ENCODE measurements at places on chromosomes 6 and 20.

DNA sequence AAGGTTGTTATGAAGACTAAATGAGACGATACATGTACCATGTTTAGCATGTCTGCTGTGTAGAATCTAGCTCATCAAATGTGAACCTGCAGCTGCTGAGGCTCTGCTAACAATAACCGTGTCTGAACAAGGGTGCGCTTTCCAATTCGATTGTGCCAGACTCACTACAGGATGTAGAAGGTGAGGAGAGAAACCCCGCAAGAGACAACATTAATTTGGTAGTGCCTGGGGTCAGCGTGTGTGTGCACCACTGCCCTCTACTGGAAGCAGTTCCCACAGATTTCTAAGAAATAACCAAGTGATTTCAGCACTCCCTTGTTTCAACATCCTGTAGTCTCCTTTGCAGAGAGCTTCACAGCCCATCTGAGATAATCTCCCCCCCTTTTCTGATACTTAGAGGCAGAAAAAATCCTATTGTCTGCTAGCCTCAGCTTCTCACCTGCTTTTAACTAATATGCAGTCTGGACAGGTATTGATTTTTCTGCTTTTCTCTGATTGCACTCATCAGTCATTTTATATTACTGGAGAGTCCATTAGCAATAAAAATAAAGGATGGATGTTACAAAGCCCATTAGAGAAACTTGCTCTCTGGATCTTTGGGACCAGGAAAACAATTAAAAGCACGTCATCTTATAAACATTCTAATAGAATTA, 96.7 kb upstream of the BACH2 start:
- no peaks in the 10 kb centered on the region for H3K36me3 ChIP-seq
- H3K4me3 ChIP-seq, result peak overlapping the region; percentile 40
- ATAC-seq, result peak; percentile 70
- no peaks in the 10 kb centered on the region for H3K27me3 ChIP-seq
- H3K27ac ChIP-seq, result peak overlapping the region; percentile 8

DNA sequence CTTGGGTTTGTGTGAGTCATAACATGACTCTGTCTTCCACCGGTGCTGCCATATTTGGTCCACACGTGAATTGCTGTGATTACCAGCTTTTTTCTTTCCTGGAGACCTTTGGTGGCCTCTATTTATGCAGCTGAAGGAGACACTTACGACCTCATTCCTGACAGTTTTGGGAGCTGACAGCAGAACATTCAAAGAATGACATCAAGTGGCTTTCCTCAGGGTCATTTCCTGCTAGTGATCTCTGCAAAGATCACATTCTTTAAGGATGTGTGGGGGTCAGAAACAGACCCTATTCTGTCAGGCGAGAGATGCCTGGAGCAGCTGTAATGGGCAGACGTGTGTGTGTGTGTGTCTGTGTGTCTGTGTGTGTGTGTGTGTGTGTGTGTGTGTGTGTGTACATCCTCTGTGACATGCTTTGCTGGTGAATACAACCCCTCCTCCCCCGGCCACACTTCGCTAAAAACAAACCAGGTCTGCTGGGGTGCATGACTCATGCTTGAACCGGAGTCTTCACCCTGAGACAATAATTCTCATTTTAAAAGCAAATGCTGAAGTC, 115.6 kb downstream of the TMEM170B start:
- H3K4me3 ChIP-seq, result no peak overlapping the region
- peaks cover 21% of the 10 kb centered on the region for H3K27me3 ChIP-seq
- H3K36me3 ChIP-seq, result no peaks in the 10 kb centered on the region

DNA sequence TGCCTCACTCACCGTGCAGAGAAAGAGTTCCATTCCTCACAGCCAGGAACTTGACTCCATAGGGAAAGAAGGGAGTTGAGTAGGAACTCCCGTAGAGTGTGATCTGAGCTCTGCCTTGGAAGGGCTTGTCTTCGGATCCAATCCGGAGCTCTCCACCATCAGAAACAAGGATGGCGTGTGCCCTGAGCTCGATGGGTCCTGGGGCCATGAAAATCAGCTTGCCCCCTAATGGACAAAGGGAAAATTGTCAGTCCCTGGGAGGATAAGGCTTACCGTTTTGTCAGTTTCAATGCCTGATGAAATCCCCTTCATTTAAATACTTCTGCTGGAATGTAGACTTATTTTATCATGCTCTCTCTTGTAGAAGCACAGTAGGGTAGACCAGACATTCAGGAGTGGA, 153.3 kb downstream of the PKHD1 start:
- no peaks in the 10 kb centered on the region for H3K4me1 ChIP-seq
- ATAC-seq, result no peak
- no peak overlapping the region for H3K4me3 ChIP-seq
- H3K27ac ChIP-seq, result no peak overlapping the region
- H3K36me3 ChIP-seq, result no peaks in the 10 kb centered on the region

DNA sequence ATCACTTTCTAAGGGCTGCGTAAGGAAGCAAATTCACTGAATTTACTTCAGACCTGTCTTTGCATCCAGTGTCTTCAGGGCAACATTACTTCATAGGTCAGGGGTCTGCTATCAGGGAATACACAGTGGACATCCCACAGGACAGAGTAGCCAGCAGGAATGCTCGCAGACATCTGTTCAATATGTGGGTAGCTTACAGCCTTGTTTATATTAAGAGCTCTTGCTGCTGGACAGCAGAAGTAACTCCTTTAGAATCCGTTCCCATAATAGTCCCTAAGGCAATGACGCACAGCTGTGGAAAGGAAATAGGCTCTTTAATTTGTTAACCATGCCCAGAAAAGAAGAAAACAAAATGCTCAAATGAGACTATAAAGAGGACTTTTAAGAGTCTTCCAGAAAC, 198.7 kb downstream of the MOXD1 start:
- H3K4me3 ChIP-seq, result no peak overlapping the region
- no peaks in the 10 kb centered on the region for H3K36me3 ChIP-seq
- no peak overlapping the region for H3K27ac ChIP-seq
- no peak for ATAC-seq
- peaks cover 11% of the 10 kb centered on the region for H3K27me3 ChIP-seq

GRCh38 chr6:134454794-134455193, 136.9 kb upstream of the SGK1 start:
- no peaks in the 10 kb centered on the region for H3K27me3 ChIP-seq
- H3K27ac ChIP-seq, result no peak overlapping the region
- H3K36me3 ChIP-seq, result no peaks in the 10 kb centered on the region
- ATAC-seq, result no peak
- H3K4me1 ChIP-seq, result peaks cover 7% of the 10 kb centered on the region

- no peak overlapping the region for H3K27ac ChIP-seq
- no peaks in the 10 kb centered on the region for H3K27me3 ChIP-seq
- ATAC-seq, result no peak
- H3K4me3 ChIP-seq, result no peak overlapping the region
These were observed 29.4 kb upstream of the CLIC5 start for GRCh38 chr6:46044881-46045617.

- no peaks in the 10 kb centered on the region for H3K36me3 ChIP-seq
- peaks cover 22% of the 10 kb centered on the region for H3K27me3 ChIP-seq
- H3K4me3 ChIP-seq, result no peak overlapping the region
- H3K27ac ChIP-seq, result no peak overlapping the region
These were observed 25.8 kb upstream of the MTRF1L start for GRCh38 chr6:153028286-153028685.

DNA sequence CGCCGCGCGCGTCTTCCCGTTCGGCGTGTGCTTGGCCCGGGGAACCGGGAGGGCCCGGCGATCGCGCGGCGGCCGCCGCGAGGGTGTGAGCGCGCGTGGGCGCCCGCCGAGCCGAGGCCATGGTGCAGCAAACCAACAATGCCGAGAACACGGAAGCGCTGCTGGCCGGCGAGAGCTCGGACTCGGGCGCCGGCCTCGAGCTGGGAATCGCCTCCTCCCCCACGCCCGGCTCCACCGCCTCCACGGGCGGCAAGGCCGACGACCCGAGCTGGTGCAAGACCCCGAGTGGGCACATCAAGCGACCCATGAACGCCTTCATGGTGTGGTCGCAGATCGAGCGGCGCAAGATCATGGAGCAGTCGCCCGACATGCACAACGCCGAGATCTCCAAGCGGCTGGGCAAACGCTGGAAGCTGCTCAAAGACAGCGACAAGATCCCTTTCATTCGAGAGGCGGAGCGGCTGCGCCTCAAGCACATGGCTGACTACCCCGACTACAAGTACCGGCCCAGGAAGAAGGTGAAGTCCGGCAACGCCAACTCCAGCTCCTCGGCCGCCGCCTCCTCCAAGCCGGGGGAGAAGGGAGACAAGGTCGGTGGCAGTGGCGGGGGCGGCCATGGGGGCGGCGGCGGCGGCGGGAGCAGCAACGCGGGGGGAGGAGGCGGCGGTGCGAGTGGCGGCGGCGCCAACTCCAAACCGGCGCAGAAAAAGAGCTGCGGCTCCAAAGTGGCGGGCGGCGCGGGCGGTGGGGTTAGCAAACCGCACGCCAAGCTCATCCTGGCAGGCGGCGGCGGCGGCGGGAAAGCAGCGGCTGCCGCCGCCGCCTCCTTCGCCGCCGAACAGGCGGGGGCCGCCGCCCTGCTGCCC, 1.1 kb downstream of the SOX4 start:
- no peaks in the 10 kb centered on the region for H3K36me3 ChIP-seq
- no peak overlapping the region for H3K27ac ChIP-seq
- peak; percentile 49 for ATAC-seq
- H3K27me3 ChIP-seq, result peaks cover 18% of the 10 kb centered on the region
- no peak overlapping the region for H3K4me3 ChIP-seq
- peaks cover 19% of the 10 kb centered on the region for H3K4me1 ChIP-seq

DNA sequence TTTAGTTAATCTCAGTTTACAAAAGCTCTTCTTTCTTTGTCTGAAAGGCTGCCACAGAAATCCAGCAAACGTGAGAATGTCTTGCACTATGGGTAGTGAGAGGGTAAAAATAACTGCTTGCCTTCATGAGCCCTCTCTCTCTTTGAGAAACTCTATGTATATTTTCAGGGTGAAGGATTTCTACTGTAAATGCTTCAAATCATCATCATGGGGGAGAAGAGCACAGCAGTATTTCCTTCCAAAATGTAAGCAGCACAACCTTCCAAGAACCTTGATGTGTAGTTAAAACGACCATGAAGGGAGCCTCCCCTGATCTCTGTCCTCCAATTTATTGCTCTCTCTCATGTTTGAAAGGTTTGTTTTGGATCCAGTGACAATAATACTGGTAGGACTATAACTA, 141.3 kb upstream of the CENPW start:
- H3K4me1 ChIP-seq, result no peaks in the 10 kb centered on the region
- H3K36me3 ChIP-seq, result peaks cover 29% of the 10 kb centered on the region
- ATAC-seq, result no peak
- H3K27ac ChIP-seq, result no peak overlapping the region
- H3K27me3 ChIP-seq, result no peaks in the 10 kb centered on the region
- no peak overlapping the region for H3K4me3 ChIP-seq

DNA sequence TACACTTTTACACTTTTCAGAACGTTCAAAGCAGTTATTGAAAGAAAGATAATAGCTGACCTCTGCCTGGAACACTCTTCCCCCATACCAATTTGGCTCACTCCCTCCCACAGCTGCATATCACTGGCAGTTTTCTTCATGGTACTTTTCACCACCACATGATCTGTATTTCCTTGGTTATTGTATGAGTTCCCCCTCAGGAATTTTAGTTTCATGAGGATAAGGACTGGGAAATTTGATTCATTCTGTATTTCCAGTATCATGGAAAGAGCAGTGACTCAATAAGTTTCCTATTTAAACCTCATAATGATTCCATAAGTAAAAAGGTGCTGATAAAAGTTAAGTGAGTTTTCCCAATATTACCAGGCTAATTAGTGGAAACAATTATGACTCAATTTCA, 16.0 kb downstream of the HTR1B start:
- no peak for ATAC-seq
- H3K4me1 ChIP-seq, result no peaks in the 10 kb centered on the region
- H3K36me3 ChIP-seq, result no peaks in the 10 kb centered on the region
- no peak overlapping the region for H3K27ac ChIP-seq

- no peak overlapping the region for H3K27ac ChIP-seq
- H3K36me3 ChIP-seq, result no peaks in the 10 kb centered on the region
- ATAC-seq, result no peak
- peaks cover 81% of the 10 kb centered on the region for H3K27me3 ChIP-seq
- H3K4me1 ChIP-seq, result no peaks in the 10 kb centered on the region
- H3K4me3 ChIP-seq, result no peak overlapping the region
These were observed 64.9 kb upstream of the BHLHE23 start for GRCh38 chr20:63071541-63072181.

DNA sequence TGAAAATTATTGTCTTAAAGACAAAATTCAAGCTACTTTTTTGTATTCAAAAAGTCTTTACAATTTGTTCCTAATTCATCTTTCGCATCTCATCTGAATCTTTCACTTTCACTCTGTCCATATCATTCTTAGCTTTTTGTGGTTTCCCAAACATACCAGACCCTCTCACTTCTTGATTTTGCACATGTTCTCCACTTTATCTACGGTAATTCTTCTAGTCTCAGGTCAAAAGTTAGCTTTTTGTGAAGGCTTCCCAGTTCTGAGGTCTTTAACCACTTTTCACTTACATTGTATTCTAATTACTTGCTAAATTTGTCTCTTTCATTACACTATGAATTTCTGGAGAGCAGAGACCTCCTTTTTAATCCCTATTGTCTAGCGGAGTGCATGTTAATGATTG, 34.6 kb upstream of the EPHA7 start:
- H3K27ac ChIP-seq, result no peak overlapping the region
- H3K36me3 ChIP-seq, result no peaks in the 10 kb centered on the region
- no peaks in the 10 kb centered on the region for H3K27me3 ChIP-seq
- no peaks in the 10 kb centered on the region for H3K4me1 ChIP-seq
- H3K4me3 ChIP-seq, result no peak overlapping the region

All from stimulated activated memory B cell treated with anti-CD40 and anti-IgM and Interleukin-4, amounts not matched to agents 10 μg/mL and 1 μg/mL and 100 μg/mL, for 72 hours (primary cell).